ENCODE measurements at places on chromosomes 2 and 18.

DNA sequence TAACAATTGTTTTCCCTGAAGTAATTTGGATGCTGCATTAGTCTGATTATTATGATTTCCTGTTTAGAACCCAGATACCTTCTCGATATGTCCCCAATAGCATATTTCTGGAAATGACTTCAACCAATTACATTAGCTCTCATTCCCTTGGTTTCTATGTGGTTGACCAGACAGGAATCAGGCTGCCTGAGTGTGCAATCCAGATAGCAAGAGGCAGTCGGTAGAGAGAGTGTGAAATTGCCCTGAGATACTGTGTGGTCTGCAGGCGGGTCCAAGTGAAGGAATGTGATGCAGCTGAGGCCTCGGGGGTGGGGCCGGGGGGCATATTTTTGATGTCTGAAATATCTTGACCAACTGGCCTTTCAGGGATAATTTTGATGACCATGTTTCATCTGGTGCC is 143.9 kb upstream of the ITGA6 start:
- no peak for DNase-seq

- no peak for DNase-seq
Measured at GRCh38 chr18:58315739-58316215, 271.8 kb downstream of the NEDD4L start.

GRCh38 chr2:141940709-141941108 is 190.1 kb downstream of the LRP1B start:
- no peak for DNase-seq

GRCh38 chr2:46042207-46042637 is 255.0 kb upstream of the EPAS1 start:
- DNase-seq: no peak

- no peak for DNase-seq
Measured at GRCh38 chr2:150812664-150813367, 325.3 kb upstream of the RND3 start.

GRCh38 chr2:222976521-222977061 is 75.4 kb upstream of the KCNE4 start:
- DNase-seq: no peak

DNA sequence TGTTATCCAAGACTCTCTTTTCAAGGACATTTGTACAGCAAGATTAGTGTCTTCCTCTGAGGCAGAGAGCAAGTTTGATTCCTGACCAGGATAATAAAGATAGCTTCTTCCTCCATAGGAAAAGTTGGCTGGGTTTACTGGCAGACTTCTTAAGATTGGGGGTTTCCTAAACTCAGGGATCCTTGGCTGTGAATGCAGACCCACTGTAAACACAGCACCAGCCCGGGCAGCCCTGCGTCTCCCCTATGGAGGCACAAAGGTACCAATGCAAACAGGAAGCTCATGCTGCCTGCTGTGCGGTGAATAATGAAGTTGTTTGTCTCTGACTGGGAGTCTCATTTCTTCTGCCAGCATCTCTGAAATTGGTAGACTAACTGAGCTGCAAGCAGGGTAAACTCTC is 96.2 kb upstream of the ARHGAP28 start:
- no peak for DNase-seq

GRCh38 chr2:159609811-159610549 is 6.4 kb downstream of the BAZ2B start:
- DNase-seq: no peak

- DNase-seq: no peak
Measured at GRCh38 chr2:105521176-105521575, 122.3 kb upstream of the FHL2 start.

DNA sequence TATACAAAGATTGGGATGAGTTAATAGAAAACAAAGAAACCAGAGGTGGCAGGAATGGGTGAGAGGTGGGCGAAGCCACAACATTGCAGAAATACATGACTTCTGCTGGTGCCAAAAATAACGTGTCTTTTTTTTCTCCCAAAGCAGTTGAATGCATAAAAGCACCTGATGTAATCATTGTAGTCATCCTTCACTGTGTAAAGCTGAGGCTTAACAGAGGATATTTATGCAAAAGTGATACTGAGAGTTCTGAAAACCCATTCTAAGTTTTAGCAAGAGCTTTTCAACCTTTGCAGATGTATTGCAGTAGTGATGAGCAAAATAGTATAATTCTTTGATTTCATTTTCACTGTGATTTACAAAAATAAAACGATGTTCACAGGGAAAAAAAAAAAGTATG is 173.0 kb downstream of the PTGR3 start:
- DNase-seq: no peak

DNA sequence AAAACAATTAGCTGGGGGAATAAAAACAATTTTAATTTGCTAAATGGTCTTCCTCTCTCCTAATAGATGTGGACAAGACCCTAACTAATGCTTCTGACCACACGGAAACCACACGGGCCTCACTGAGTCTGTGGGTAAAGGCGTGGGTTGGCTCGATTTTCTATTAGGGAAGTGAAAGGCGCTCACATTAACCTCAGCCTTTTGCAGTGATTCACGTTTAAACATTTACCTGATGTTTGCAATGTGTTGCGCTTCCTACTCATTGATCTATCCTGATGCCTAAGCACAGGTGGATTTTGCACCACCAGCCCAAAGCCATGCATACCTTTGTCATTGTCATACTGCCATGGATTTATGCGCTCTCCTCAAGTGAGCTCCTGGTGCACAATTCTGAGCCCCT is 35.6 kb upstream of the NRP2 start:
- no peak for DNase-seq

- DNase-seq: no peak
Measured at GRCh38 chr2:69993708-69994107, 32.3 kb upstream of the ASPRV1 start.

GRCh38 chr2:153074207-153074606 is 355.8 kb downstream of the ARL6IP6 start:
- no peak for DNase-seq

All from stimulated activated CD8-positive, alpha-beta memory T cell treated with anti-CD3 and anti-CD28 coated beads, Interleukin-7, amount 100 ng/mL, for 24 hours (primary cell).